Stimulated activated CD8-positive, alpha-beta memory T cell treated with anti-CD3 and anti-CD28 coated beads, Interleukin-4, amount 100 ng/mL, for 48 hours (primary cell): ENCODE measurements at places on chromosomes 5 and 9.

DNA sequence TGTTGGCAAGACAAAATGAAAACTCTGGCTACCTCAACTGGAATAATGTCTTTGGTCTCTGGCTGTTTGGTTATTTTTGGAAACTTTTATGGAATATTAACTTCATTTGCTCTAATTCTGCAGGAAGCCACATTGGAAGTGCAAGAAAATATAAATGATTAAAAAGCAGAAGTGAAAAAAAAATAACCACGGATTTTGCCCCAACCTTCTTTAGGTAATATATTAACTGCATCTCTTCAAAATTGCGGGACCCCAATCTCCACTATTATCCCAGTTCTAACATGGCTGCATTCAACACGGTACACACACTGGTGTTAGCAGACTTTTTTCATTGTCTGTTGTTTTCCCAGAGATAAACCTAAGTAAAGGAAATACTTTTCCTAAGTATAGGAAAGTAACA, 23.0 kb downstream of the GLIS3 start:
- no peak for DNase-seq

GRCh38 chr5:139664727-139665351, 16.7 kb downstream of the CXXC5 start:
- no peak for DNase-seq

DNA sequence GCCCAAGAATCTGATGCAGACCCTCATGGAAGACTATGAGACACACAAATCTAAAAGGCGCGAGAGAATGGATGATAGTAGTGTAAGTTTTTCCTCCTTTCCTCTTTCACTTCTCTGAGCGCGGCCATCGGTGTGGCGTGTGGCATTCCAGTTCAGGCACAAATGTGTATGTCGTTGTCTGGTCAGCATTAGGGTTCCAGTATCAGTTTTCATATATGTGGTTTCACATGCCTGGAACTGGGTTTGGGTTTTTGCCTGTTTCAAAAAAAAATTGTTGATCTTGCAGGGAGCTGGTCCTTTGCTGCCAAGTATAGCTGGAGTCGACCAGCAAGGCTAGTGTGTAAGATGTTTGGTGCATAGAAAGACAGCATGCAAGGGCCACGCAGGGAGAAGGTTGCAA, 51.5 kb downstream of the C9orf152 start:
- no peak for DNase-seq

GRCh38 chr9:23769307-23769935, 56.6 kb downstream of the ELAVL2 start:
- no peak for DNase-seq

- no peak for DNase-seq
Measured at GRCh38 chr9:121141706-121142105, 60.0 kb downstream of the RAB14 start.

- DNase-seq = no peak
Measured at GRCh38 chr5:80988419-80988935, 28.3 kb downstream of the RASGRF2 start.

- no peak for DNase-seq
Measured at GRCh38 chr5:126002222-126002897, 420.8 kb upstream of the GRAMD2B start.

- no peak for DNase-seq
Measured at GRCh38 chr5:107241841-107242240, 428.9 kb downstream of the EFNA5 start.

DNA sequence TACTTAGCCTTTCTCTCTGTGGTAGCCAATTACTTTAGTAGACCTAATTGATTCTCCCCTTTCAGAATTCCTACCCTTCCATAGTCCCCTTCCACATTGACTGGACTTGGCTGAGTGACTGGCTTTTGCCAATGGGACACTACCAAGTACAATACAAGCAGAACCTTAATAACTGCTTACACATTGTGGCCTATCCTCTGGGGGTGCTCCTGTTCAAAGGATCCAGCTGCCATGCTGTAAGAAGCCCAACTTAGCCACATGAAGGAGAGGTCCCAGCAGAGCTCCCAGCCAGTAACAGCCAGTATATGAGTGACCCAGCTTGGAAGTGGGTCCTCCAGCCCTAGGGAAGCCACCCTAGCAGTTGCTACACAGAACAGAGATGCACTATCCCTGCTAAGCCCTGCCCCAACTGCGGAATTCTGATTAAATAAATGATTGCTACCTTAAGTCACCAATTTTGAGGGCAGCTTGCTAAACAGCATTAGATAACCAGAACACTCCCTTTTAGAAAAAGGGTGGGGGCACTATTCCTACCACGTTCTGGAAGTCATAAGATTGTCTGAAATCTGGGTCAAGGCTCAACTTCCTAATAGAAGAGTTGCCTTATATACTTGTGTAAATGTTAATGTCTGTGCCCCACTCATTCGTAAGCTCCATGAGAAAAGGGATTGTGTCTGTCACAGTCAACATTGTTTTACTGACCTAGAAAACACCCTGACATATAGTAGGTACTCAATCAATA, 11.1 kb upstream of the APTX start:
- no peak for DNase-seq

- DNase-seq = no peak
Measured at GRCh38 chr9:75147638-75148037, 59.3 kb downstream of the OSTF1 start.

GRCh38 chr5:56359809-56360685, 126.9 kb upstream of the ANKRD55 start:
- DNase-seq = no peak

DNA sequence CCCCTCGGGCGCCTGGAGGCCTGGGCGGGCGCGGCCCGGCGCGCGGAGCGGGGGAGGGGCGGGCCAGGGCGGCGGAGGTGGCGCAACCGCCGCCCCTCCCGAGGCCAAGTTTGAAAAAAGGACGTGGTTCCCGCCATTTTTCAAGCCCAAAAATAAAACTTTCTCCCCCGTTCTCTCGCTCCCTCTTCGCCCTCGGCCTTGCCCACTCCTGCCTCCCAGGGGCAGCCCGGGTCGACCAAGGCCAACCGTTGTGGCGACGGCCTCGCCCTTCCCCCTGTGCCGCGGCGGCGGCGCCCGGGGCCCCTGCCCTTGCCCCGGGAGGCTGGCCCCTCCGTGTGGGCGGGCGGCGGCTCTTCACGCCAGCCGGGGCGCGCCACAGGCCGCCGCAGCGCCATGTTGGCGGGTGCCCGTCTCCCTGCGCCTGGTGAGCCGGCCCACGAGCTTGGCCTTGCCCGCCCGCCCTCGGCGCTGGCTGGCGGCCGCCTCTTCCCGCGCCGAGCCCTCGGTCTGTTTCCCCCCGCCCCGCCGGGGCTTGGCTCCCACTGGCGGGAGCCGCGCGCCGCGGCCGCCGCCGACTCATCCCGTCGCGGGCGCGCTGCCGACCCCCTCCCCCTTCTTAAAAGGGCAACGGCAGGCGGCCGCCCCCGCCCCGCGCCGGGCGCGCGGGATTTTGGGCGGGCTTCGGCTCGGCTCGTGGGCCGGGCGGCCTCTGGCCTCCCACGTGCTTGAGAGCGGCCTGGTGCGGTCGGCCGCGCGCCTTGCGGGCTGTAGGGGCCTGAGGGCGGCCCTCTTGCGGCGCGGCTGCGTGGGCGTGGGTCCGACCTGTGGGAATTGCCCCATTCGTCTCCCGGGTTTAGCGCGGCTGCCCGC, 1.3 kb downstream of the ANP32B start:
- peak; percentile 85 for DNase-seq

- no peak for DNase-seq
Measured at GRCh38 chr9:21324047-21324446, 11.2 kb downstream of the KLHL9 start.

DNA sequence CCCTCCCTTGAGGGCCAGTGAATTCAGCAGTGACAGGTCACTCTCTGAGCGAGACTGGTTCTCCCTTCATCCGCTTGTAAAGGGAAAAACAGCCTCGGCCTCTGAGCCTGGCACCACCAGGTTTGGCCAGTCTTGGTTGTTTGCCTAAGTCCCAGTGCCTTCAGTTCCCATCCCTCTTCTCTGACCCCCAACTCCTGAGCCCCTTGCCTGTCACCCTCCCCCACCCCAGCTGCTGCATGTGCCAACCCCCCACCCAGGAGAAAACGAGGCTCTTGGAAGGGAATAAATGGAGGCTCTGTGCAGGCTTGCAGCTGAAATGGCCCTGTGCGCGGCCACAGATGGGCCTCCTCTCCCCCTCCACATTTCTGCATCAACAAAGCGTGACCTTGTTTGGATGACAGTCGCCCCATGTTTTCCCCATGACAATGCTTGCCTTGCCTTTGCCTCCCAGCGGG, 3.1 kb downstream of the URM1 start:
- no peak for DNase-seq

- no peak for DNase-seq
Measured at GRCh38 chr5:51806677-51807076, 423.4 kb downstream of the ISL1 start.

DNA sequence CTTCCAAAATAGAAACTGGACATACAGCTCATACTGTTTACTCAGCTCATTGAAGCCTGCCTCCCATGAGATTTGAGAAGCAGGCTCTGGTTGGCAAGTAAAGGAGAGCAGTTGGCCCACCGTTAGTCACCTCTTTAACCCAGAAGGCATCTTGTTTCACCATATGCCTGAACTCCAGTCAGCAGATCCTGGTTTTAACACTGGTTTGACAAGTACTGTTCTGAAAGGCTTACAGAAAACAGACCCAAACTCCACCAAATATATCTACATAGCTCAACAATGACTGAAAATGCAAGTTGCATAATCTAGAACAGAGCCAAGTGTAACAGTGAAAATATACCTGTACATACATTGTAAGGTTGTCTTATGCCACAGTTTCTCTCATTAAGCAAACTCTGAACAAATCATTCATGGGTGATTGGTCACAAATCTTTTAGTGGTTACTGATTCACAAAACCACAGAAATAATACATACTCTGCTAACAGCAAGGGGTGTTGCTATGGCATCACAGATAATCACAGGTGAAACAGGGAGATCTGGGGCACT, 198.8 kb downstream of the BNC2 start:
- DNase-seq = no peak

GRCh38 chr9:130483371-130483971, 38.7 kb downstream of the ASS1 start:
- no peak for DNase-seq

DNA sequence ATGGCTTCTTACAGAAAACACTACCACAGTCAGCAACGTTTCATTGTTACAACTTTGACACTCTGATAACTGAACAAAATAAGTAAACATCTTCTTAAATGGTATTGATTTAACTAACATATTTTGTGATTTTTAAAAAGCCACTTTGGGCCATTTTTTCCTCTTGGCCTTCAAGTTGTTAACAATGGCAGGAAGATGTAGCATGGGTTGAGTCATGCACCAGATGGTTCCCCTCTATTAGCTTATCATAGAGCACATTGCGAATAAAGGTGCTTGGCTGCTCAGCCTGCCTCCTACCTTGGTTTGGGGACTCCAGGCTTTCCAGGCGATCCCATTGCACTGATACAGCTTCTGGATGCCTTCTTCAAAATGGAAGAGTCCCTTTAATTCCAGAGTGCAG, 24.1 kb upstream of the CER1 start:
- no peak for DNase-seq

DNA sequence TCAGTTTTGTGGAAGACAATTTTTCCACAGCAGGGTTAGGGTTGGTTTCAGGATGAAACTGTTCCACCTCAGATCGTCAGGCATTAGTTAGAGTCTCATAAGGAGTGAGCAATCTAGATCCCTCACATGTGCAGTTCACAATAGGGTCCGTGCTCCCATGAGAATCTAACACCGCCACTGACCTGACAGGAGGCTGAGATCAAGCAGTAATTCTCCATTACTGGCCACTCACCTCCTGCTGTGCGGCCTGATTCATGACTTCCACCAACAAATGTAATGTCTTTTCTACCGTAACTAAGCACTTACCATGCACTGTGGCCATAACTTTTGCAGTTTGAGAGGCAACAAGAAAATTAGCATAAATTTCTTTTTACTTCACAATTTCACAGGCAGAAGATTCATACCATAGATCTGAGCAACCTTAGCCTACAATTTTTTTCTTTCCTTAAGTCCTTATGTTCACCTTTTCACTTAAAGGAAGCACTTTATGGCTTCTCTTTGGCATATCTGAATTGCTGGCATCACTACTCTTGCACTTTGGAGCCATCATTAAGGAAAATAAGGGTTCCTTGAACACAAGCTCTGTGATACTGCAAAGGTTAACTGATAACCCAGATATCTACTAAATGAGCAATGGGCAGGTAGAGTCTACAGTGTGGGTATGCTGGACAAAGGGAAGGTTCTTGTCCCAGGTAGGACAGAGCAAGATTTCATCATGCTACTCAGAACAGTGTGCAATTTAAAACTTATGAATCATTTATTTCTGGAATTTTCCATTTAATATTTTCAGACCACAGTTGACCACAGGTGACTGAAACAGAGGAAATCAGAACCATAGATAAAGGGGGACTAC, 83.0 kb upstream of the IFNK start:
- no peak for DNase-seq

GRCh38 chr5:164784230-164784629, 1278.8 kb downstream of the MAT2B start:
- no peak for DNase-seq

GRCh38 chr5:40367255-40367654, 312.5 kb upstream of the PTGER4 start:
- no peak for DNase-seq
